ENCODE measurements at places on chromosomes 16 and 17.

DNA sequence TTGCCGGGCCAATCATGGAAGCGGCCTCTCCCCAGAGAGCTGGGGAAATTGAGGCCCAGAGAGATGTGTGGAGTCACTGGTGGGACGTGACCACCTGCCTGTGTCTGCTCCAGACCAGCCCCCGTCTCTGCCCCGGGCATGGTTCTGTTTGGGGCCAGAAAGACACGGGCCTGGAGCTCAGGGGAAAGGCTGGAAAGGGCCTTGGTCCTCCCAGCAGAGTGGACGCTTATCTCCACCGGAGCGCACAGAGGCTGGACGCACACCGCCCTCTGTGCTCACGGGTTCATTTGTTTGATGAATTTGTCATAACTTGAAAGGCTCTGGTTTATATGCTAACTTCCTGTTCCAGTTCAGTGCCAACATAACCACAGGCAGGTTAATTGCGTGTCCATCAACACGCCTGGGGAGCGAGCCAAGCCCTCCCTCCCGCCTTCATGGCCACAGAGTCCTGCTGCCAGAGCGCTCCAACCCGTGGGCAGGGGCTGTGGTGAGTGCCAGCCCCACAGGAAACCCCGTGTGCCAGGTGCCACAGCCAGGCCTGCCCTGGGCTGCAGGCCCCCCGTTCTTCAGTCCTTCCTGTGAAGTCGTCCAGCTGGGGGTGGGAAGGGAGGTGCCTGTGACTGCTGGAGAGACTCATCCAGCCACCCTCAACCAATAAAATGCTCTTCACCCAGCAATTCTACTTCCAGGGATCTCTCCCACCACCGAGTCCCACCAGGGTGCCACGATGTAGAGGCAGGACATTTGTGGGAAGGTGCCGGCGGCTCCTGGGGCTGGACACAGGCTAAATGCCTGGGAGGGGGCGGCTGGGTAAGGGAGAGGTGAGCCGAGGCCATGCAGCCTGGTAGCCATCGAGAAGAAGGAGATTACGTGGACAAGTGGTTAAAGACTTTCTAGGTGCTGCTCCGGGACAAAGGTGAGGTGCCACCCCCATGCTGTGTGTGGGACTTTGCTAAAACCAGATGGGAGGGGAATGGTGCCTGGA, 29.4 kb upstream of the BAHCC1 start:
- H3K27me3 ChIP-seq, result peaks cover 53% of the 10 kb centered on the region
- peaks cover 16% of the 10 kb centered on the region for H3K4me1 ChIP-seq
- H3K27ac ChIP-seq, result no peak overlapping the region

GRCh38 chr17:1562176-1562643, 382 bp downstream of the PITPNA start:
- H3K4me1 ChIP-seq, result peaks cover 35% of the 10 kb centered on the region
- no peaks in the 10 kb centered on the region for H3K27me3 ChIP-seq
- H3K4me3 ChIP-seq, result peak overlapping the region; percentile 83

- peaks cover 51% of the 10 kb centered on the region for H3K27me3 ChIP-seq
- no peaks in the 10 kb centered on the region for H3K36me3 ChIP-seq
- DNase-seq, result no peak
- H3K4me1 ChIP-seq, result peaks cover 10% of the 10 kb centered on the region
- no peak overlapping the region for H3K27ac ChIP-seq
- no peak overlapping the region for H3K4me3 ChIP-seq
Observed at GRCh38 chr16:66269617-66270332, 96.7 kb upstream of the CDH5 start.

- H3K36me3 ChIP-seq, result peaks cover 30% of the 10 kb centered on the region
- peaks cover 37% of the 10 kb centered on the region for H3K4me1 ChIP-seq
- DNase-seq, result no peak
- no peak overlapping the region for H3K4me3 ChIP-seq
Observed at GRCh38 chr16:84087466-84088151, 29.1 kb downstream of the MBTPS1 start.

DNA sequence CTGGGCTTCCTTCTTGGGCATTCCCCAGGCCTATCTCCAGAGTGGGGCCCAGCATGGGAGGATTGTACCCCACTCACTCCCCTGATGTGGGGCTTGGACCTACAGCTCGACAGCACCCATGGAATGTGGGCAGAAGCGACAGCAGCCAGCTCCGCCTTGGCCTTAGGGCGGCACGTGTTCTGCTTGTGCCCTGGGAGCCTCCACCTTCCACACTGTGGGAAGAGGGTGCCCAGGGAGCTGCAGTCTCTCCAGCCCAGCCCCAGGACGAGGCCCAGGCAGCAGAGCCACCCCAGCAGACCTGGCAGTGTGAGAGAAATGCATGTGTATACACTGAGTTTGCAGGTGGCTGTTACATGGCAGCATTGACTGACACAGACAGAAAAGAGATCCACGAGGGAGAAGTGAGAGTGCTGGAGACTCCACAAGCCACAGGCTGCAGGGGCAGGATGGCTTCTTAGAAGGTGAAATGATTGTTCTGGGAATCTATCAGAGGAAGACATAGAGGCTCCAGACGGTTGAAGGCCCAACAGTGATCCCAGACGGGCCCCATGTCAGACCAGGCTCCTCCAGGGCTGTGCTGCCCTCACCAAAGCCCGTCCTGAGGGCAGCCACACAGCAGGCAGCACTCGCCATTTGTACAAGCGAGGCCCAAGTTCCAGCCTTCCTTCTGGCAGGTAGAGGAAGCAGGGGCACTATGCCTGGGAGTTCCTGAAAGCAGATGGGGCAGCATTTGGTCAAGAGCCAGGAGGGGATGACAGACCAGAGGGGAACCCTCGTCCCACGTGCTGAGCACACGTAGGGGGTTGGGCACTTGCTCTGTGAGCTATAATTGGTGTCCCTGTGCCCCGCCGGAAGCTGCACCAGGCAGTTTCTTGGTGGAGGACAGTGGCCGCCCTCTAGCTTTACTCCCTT, 2.8 kb upstream of the DNASE1 start:
- peak overlapping the region; percentile 61 for H3K27ac ChIP-seq
- peaks cover 3% of the 10 kb centered on the region for H3K4me1 ChIP-seq
- no peak overlapping the region for H3K4me3 ChIP-seq

- peaks cover 30% of the 10 kb centered on the region for H3K36me3 ChIP-seq
- no peak overlapping the region for H3K27ac ChIP-seq
- peak; percentile 33 for DNase-seq
- peaks cover 6% of the 10 kb centered on the region for H3K27me3 ChIP-seq
- H3K4me1 ChIP-seq, result peaks cover 20% of the 10 kb centered on the region
Observed at GRCh38 chr17:28381141-28381825, 9.8 kb downstream of the SARM1 start.

DNA sequence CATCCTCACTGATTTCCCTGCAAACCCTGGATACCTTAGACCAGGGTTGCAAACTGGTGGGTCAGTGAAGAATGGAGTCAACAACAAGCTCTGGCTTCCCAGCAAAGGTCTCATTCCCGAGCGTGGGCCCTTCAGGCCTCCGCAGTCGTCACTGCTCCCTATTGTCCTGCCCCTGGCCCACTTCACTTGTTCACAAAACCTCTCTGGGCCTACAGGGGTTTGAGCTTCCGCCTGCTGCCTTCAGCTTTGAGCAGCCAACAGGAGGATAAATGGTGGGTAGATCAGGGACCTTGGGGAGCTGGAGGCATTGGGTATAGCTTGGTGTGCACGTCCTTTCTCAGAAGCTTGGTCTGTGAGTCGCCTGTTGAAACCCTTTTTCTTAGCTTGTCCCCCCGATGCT, 148.8 kb downstream of the KATNIP start:
- no peaks in the 10 kb centered on the region for H3K27me3 ChIP-seq
- no peak overlapping the region for H3K4me3 ChIP-seq
- no peaks in the 10 kb centered on the region for H3K4me1 ChIP-seq
- H3K36me3 ChIP-seq, result peaks cover 3% of the 10 kb centered on the region

DNA sequence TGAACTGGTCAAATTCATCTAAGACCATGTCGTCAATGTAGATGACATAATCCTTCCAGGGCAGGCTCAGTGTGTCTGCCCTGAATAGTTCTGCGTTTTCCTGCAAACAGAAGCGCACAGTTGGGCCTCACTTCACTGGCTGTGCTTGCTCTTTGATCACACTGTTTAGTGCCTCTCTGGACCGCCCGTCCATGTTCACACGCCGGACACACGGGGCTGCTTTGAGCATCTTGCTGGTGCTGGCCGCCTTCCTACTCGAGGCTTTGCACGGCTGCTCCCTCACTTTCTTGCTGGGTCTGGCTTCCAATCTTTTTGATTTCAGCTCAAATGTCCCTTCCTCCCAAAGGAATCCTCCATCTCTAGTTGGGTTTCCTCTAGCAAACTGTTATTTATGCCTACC, 37.4 kb downstream of the DNAH17 start:
- H3K36me3 ChIP-seq, result no peaks in the 10 kb centered on the region
- DNase-seq, result no peak
- peaks cover 11% of the 10 kb centered on the region for H3K4me1 ChIP-seq
- H3K27me3 ChIP-seq, result no peaks in the 10 kb centered on the region
- H3K27ac ChIP-seq, result no peak overlapping the region
- no peak overlapping the region for H3K4me3 ChIP-seq

- H3K27me3 ChIP-seq, result no peaks in the 10 kb centered on the region
- no peak overlapping the region for H3K27ac ChIP-seq
- no peak overlapping the region for H3K4me3 ChIP-seq
- H3K36me3 ChIP-seq, result peaks cover 19% of the 10 kb centered on the region
- DNase-seq, result no peak
- peaks cover 52% of the 10 kb centered on the region for H3K4me1 ChIP-seq
Observed at GRCh38 chr16:337437-337836, 15.1 kb downstream of the AXIN1 start.

DNA sequence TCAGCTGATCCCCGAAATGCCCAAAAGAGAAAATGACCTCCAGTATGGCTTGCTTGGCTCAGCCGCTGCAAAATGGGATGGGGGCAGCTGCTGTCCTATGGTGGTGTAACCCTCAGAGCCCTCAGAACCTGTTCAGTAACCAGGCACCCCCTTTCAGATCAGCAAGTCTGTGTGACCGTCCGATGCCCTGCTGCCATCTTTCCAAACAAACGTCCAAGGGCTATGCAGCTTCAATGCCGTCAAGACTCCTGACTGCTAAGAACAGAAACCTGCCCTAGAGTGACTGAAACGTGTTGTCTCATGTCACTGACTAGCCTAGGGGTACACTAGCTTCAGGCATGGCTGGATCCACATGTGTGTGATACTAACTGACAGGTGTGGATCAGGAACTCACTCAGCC, 70.4 kb downstream of the GNAO1 start:
- H3K4me1 ChIP-seq, result peaks cover 8% of the 10 kb centered on the region
- no peak overlapping the region for H3K4me3 ChIP-seq
- no peaks in the 10 kb centered on the region for H3K36me3 ChIP-seq
- H3K27ac ChIP-seq, result no peak overlapping the region
- no peaks in the 10 kb centered on the region for H3K27me3 ChIP-seq

DNA sequence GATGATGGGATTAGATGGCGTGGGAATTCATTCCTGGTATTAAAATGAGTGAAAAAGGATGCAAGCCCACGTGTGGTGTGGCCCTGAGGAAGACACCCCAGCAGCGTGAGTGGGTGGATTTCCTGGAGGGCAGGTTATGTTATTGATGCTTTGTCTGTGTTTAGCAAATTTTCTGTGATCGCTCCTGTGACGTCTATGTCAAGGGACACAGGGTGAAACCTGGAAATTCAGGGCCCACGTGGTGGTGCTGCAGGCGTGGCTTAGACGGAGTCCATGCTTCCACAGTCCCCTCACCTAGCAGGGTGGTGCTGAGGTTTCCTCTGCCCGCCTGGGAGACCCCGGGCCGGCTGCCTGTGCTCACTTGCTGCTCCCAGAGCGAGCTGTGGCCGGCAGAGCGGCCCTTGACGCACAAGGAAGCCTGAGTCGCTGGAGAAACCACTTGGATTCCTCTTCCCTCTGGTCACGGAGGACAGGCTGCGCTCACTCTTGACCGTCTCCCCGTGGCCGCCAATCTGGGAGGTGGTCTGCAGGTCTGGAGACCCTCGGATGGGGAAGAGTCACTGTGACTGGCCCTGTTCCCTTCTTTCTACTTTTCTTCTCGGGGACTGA, 23.4 kb downstream of the BAIAP2 start:
- DNase-seq, result peak; percentile 24
- no peaks in the 10 kb centered on the region for H3K36me3 ChIP-seq
- H3K4me3 ChIP-seq, result no peak overlapping the region
- peak overlapping the region; percentile 45 for H3K27ac ChIP-seq
- no peaks in the 10 kb centered on the region for H3K27me3 ChIP-seq

- DNase-seq, result no peak
- H3K4me1 ChIP-seq, result peaks cover 7% of the 10 kb centered on the region
- no peak overlapping the region for H3K4me3 ChIP-seq
- no peak overlapping the region for H3K27ac ChIP-seq
- H3K27me3 ChIP-seq, result no peaks in the 10 kb centered on the region
Observed at GRCh38 chr16:69481901-69482341, 57.5 kb downstream of the CYB5B start.

GRCh38 chr17:37284191-37284590, 91.6 kb upstream of the C17orf78 start:
- no peak for DNase-seq
- no peak overlapping the region for H3K4me3 ChIP-seq
- peaks cover 34% of the 10 kb centered on the region for H3K36me3 ChIP-seq

- H3K27ac ChIP-seq, result no peak overlapping the region
- no peak overlapping the region for H3K4me3 ChIP-seq
- no peaks in the 10 kb centered on the region for H3K4me1 ChIP-seq
- H3K27me3 ChIP-seq, result no peaks in the 10 kb centered on the region
Observed at GRCh38 chr17:46950997-46951621, 27.9 kb downstream of the RPRML start.

- no peak for DNase-seq
- no peaks in the 10 kb centered on the region for H3K27me3 ChIP-seq
- H3K4me3 ChIP-seq, result no peak overlapping the region
- H3K4me1 ChIP-seq, result peaks cover 24% of the 10 kb centered on the region
Observed at GRCh38 chr17:44444735-44445105, 55.3 kb upstream of the ITGA2B start.

- peak overlapping the region; percentile 80 for H3K27ac ChIP-seq
- H3K36me3 ChIP-seq, result peaks cover 21% of the 10 kb centered on the region
- no peak for DNase-seq
Observed at GRCh38 chr17:64580384-64581315, 73.9 kb downstream of the CEP95 start.
